CD4-positive, alpha-beta T cell treated with Interleukin-6 for 4 hours (primary cell): ENCODE measurements at places on chromosomes 5 and 9.
A peak's percentile ranks its signal among the peaks of the same experiment; 100 is the strongest.

DNA sequence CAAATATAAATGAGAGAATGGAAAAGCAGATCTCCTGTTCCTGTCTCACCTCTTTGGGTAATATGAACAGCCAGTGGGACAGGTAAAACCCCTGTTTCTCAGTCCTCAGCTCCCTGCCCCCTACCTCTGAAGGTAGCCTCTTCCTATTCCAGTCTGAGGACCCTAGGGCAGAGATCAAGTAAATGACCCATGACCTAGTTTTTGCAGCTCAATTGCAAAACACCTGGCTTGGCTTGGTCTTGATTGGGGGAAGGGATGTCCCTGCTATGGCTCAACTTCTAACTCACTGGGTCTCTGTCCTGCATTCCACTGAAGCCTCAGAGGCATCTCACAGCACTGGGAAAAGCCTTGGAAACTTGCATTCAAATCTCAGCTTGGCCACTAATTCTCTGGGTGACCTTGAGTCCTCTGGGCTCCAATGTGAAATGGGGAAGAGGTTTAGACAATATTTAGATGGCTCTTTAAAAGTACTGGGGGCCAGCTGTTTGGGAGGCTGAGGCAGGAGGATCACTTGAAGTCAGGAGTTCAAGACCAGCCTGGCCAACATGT lies 1.6 kb upstream of the GALT start:
- DNase-seq: no peak

DNA sequence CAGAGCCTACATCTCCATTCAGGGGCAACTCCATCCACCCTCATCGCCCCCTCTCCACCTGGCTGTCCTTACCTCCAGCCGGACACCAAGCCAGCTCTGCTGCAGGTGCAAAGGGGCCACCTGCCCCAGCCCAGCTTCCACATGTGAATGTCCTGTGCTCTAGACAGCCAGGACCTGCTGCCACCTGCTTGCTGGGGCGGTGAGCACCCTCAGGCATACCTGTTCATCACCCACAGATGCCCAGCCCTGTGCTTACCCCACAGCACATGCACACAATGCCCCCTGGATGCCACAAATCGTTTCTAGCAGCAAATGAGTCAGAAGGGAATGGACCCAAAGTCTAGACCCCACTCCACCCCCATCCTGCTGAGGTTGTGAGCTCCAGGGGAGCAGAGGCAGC lies 13.3 kb upstream of the NKD2 start:
- no peak for DNase-seq

DNA sequence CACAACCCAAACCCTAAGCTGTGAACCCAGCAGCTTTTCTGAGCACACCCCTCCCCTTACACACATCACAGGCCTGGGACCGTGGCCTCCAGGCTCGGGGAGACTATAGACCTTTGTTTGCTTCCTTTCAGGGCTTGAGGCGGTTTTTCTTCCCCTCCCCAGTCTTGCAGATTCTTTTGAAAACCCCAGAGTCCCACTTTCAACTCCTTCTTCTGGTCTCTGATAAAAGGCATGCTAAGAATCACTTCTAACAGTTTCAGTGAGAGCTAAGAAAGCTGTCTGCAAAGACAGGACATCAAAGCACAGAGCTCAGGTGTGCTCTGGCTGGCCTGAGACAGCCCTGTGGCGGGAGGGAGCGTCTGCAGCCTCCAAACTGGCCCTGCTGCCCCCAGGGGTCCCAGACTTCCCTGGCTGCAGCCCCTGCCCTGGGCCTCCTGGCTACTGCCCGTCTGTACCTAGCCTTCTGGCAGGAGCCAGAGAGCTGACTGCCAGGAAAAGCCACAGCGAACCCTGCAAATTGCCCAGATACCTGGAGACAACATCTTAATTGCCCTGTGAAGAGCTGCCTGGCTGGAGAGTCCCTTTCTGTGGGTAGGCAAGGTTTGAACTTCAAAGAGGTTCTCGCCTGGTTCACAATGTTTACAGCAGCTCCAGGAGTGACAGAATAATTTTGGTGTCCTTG lies 138.9 kb downstream of the GADD45G start:
- DNase-seq: peak; percentile 77

- no peak for DNase-seq
Observed at GRCh38 chr9:20289423-20290010, 332.8 kb downstream of the MLLT3 start.

- no peak for DNase-seq
Observed at GRCh38 chr9:136083558-136084062, 11.5 kb downstream of the NACC2 start.

DNA sequence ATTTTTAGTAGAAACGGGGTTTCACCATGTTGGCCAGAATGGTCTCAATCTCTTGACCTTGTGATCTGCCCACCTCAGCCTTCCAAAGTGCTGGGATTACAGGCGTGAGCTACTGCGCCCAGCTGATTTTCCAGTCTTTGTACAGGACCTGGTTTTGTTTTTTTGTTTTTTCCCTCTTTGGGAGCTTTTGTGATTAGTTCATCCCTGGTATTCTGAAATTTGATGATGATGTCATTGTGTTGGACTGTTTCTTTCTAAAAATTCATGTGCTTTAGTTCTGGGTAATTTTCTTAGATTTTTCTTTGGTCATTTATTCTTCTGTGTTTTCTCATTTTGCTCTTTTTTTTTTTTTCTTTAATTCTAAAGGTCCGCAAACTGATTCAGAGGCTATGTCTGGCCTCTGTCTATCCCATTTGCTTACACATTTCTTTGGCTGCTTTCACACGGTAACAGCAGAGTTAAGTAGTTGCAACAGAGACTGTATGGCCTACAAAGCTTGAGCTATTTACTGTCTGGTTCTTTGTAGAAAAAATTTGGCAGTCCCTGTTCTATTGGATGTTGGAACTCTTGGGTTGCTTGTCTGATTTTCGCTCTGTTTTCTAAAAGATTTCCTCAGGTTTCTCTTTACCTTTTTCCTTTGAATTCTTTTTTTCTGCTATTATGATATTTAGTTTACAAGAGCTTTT lies 24.8 kb downstream of the STX17 start:
- no peak for DNase-seq

DNA sequence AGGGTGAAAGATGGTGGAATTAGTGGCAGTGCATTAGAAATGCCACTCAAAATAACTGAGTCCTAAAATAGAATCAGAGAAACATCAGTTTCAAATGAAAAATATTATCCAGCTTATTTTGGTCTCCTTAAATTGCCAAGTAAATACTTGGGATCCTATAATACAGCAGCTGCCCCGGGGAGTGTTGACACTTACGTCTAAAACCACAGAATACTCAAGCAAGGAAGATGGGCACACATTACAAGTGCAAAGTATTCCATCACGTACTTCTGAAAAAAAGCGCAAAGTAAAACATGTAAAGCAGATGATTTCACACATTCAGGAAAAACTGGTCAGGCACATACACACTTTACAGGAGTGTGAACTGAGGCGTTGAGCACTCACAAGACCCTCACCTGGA lies 2.4 kb upstream of the ARHGEF37 start:
- DNase-seq: no peak

DNA sequence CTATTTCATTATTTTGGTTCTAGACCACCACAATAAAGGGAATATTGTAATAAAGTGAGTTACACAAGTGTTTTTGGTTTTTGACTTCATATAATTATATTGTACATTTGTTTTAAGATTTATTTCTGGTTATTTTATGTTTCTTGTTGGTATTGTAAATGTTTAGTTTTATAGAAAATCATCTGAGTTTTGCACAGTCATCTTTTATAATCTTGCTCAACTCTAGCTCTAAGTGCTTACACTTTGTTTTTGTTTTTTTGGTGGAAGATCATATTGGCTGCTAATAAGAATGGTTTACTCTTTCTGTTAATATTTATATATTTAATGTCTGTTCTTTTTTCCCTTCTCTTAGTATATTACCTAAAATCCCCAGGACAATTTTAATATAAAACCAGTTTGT lies 135.0 kb downstream of the CNTLN start:
- no peak for DNase-seq

DNA sequence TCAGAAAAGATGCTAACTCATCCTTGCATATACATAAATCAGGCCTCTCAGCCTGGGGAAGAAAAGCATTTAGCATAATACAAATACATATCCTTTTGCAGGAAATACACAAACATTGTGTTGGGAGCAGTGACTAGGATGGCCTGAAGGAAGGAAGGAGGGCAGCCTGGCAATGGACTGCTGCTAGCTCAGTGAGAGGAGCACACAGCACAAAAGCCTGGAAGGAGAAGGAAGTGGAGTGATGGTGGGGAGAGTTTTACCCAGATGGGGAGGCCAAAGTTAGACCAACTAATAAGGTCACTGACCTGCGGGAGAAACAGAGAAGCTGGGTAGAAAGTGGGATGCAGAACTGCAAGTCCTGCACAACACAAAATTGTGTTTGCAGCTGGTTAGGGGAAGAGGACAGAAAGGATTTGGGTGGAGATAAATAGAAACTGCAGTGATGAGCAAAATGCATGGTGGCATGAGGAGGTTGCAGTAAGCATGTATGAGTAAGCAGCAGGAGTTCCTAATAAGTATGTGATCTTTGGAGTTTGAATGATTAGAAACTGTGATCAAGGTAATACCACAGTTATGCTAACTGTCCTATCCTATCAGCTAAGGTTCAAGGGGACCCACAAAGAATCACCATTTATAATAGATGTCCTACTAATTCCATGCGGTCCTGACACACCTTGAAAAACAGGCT lies 39.5 kb downstream of the SEMA6A start:
- no peak for DNase-seq

DNA sequence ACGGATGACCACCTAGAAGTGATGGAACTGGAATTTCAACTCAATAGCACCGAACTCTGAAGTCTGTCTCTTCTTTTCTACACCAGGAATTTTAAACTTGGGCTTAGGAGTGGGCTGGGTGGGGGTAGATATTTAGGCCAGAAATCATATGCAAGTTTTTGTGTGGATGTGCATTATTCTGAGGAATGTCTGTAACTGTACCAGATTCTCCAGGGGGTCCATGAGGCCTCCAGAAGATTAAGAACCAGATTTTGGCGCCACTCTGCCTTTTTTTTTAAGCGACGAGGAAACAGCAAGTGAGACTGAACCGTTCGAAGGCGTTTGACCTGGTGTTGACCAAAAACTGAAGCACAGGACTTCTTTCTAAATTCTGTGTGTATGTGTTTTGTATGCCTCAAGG lies 88.8 kb upstream of the TTC23L start:
- no peak for DNase-seq

DNA sequence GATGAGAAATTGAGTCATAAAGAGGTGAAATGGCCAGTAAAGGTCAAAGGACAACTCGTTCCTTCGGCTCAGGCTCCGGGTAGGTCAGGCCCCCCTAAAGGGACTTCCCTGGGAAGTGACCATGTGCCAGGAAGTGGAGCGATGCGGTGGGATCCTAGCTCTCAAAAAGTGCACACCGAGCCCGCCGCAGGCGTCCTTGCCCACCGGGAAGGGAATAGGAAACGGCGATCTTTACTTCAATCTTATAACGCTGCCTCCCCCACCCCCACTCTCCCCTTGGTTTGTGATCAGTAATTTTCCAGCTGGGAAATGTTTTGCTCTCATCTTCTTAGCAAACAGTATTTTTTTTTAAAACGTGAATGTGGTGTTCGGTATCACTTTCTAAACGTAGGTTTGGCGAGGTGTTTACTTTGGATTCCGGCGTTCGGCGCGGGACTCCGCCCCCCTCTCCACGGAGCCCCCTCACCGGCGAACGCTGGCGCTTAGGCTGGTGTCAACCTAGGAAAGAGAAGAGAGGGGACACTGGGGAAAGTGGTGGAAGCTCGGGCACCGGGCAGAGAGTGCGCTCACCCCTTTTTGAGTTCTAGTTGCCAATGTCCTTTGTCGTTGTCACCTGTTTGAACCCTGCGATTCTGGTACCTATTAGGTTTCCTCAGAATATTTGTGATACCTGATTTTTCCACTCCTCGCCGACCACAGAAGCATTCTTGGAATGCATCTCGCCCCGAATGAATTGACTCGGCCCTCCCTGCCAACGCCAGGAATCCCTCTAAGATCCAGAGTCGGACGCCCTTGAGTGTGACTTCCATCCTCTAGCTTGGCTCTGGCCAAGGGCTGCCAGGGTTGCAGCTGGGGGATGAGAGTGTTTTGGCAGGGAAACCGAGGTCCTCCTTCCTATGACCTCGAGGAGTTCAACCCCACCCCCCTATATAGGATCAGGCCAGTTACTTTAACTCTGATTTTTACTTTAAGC lies 1.8 kb upstream of the KLF4 start:
- no peak for DNase-seq

- DNase-seq: no peak
Observed at GRCh38 chr9:109121232-109121796, 1.6 kb upstream of the TMEM245 start.

- peak; percentile 14 for DNase-seq
Observed at GRCh38 chr9:73149371-73150067, 2.1 kb upstream of the ANXA1 start.

GRCh38 chr5:40916226-40916625 lies 6.9 kb downstream of the C7 start:
- DNase-seq: no peak
